ENCODE measurements at places on chromosomes 16 and 17.

DNA sequence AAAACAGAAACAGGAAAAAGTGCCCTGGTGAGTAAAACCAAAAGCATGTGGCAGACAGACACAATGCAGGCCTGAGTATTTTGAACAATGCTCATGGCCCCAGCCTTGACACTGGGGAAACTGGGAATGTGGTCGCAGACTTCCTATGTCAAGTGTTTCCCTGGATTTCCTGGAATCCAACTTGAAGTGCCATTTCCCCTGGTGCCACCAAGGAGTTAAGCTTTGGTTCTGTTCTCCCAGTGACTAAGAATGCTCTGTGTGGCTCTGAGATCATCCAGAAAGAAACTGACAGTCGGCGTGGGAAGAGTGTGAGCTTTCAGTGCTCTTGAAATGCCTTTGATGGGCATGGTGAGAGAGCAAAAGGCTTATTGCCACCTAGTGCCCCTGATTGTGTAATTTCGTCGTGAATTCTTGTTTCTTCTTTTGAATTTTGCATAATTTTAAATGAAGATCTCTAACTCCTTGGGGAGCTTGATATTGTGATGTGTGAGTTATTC lies 96.0 kb downstream of the YPEL2 start:
- DNase-seq = peak; percentile 9

DNA sequence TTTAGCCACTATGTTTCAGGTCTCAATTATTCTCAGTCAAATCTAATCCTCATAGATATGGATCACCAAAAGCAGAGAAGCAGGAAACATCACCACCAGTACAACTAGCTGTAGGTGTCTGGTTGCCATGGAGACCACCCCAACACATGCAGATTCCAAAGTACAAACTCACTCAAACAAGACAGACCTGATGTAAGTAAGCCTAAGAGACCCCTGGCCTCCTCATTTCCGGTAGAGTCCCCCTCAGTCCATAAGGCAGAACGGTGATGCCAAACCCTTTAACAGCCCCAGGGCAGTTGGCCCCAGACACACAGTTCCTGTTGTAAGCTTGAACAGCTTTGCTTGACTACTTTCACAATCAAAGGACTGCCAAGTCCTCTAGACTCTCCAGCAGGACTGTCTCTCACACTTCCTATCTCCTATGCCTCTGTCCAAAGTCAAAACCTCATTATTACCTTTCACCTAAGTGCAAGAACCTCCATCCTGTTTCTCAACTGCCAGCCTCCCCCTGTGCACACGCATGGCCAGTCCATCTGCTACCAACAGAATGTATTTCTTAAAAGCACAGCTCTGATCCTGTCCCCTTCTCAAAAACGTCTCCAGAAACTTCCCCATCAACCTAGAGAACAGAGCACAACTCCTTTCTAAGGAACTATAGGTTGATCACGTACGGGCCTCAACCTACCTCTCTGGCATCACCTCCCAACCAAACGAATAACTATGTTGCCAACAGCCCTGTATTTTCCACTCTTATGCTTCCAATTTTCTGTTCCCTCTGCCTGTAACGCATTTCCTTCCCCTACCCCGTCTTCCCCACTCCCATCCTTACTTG lies 23.9 kb downstream of the SLC39A11 start:
- DNase-seq = no peak

- DNase-seq = no peak
These were observed 10.6 kb upstream of the AATK start for GRCh38 chr17:81176666-81177065.

DNA sequence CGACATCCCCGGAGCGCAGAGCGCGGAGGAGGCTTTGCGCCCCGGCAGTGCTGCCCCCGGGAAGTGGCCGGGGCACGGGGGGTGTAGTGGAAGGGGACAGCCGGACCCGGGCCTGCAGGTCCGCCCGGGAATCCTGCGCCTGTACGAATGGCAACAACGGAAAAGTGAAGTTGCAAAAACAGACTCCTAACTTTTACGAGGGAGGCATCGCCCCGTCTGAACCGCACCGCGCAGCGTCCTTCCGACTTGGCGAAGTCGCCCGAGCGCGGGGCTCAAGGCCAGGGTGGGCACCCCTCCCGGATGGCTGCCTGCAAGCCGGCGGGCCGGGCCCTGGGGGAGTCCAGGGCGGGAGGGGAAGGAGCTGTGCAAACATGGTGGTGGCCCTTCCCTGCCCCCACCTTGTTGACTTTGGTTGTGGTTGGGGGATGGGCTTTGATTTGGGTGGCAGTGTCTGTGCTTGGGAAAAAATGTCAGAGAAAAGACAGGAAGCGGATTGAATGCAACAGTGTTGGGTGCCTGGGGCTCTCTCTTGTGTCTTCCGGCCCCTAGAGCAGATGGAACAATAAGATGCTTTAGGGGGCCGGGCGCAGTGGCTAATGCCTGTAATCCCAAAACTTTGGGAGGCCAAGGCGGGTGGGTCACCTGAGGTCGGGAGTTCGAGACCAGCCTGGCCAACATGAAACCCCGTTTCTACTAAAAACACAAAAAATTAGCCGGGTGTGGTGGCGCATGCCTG lies 675 bp downstream of the RNF213 start:
- DNase-seq = no peak

- no peak for DNase-seq
These were observed 302.4 kb downstream of the SOX9 start for GRCh38 chr17:72423286-72423589.

DNA sequence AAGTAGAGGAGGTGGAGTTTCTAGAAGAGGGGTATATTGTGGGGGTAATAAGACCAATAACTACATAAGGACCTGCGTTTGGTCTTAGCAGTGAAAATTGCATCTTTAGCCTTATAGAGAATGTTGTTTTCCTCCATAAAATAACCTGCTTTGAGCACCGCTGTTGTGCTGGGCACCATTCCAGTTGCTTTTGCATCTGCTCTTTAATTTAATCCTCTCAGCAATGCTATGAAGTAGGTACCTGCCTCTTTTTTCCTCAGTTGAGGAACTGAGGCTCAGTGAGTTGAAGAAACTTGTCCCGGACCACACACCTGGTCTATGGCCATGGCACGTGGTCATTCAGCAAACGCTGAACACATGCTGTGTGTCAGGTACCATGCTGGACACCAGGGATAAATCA lies 238.1 kb downstream of the MSI2 start:
- DNase-seq = no peak

- no peak for DNase-seq
These were observed 15.0 kb downstream of the CA5A start for GRCh38 chr16:87921236-87921773.

- peak; percentile 50 for DNase-seq
These were observed 379 bp upstream of the OTOP2 start for GRCh38 chr17:74923538-74924249.

- no peak for DNase-seq
These were observed 12.4 kb upstream of the HEATR6 start for GRCh38 chr17:60091109-60091508.

Measured in stimulated activated CD4-positive, alpha-beta T cell treated with anti-CD3 and anti-CD28 coated beads, Interleukin-1b, Interleukin-23, amount 100 ng/mL, for 1 hour (primary cell).